Stimulated activated CD4-positive, alpha-beta T cell treated with anti-CD3 and anti-CD28 coated beads, Interleukin-15, amount 100 ng/mL, for 24 hours (primary cell): ENCODE measurements at places on chromosomes 13 and 19.
A peak's percentile ranks its signal among the peaks of the same experiment; 100 is the strongest.

DNA sequence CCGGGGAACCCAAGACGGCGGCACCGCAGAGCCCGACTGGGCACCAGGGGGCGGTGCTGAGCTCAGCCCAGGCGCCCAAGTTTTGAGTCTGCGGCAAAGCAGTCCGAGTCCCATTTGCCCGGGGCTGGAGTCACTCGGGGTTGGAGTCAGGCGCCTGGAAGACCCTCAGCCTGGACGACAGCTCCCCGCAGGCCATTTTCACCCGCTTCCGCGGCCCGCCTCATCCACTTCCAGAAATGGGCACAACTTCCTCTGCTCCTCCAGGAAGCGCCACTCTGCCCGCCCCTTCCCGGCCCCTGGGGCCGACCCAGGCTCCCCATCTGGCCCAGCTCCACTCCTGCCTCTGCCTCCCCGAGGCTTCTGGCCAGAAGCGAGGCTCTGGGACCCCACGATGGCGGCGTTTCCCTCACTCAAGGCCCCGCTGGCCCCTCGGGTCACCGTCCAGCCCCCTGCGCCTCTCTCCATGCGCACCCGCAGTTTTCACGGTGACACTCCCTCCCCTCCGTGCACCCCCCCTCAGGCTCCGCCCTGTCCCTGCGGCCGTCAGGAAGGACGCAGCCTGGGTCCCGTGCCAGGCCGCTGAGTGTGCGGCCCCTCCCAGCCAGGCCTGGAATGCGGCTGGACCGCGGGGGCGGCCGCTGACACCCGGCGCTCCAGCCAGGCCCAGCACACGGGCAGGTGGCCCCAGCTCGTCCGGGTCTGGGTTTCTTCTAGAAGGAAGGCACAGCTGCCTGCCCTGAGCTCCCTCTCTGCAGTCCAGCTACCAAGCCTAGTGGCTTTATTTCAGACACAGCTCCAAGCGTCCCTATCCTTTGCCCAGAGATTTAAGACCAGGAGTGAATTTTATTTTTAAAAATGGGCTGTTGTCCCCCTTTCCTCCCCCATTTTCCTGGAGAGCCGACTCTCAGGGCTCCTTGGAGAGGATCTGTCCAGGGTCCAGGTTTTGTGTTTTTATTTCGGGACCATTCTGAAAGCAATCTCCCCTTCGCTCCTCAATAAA is 4.7 kb downstream of the SERTAD1 start:
- peak; percentile 87 for DNase-seq

DNA sequence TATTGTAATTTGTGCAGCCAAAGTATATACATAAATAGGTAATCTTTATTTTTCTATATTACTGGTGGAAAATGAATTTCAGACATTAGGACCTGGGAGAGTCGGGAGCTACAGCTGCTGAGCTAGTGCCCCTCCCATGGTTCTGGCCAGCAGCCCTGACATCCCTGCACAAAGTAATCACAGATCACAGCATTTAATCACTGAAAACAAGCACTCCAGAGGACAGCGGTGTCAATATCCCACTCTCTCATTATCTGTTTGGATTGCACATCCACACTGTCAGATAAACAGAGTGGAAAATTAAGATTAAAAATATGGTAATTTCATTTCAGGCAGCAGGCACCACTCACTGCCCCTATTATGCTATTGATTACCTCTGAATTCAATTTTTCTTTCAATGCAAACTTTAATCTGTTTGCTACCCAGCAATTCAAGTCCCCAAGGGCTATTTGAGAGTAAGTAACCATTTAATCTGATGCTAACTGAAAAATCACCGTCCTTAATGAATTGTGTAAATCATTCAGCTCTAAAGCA is 254.1 kb upstream of the SOX21 start:
- no peak for DNase-seq

DNA sequence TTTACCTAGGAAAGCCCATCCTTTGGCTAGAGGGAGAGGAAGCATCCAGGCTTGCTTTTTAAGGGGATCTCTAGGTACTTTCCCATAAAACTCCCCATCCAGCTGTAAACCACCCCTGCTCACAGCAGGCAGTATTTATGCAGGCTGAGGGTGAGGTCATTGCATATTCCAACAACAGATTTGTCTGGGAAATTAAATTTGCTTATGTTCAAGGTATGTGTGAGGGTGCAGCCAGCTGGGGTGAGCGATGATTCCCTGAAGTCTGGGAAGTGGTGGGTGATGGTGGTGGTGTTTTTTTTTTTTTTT is 96.3 kb upstream of the C1QTNF9B start:
- DNase-seq = no peak

- DNase-seq = no peak
Observed at GRCh38 chr13:63184693-63185092, 1769.0 kb upstream of the PCDH20 start.
